Mesothelial cell of epicardium (in vitro differentiated cells): ENCODE measurements at places on chromosomes 16 and 17. TPM values are rescaled to one million over a fixed set of nuclear protein-coding genes. Genes with fewer than 3 reads are reported as not detected.
A peak's percentile ranks its signal among the peaks of the same experiment; 100 is the strongest.

- H3K4me3 ChIP-seq: peak overlapping the region; percentile 69
- peaks cover 52% of the 10 kb centered on the region for H3K4me1 ChIP-seq
- no peaks in the 10 kb centered on the region for H3K36me3 ChIP-seq
- no peaks in the 10 kb centered on the region for H3K27me3 ChIP-seq
- peak overlapping the region; percentile 80 for H3K27ac ChIP-seq
- peak; percentile 66 for DNase-seq
These were observed 52.7 kb downstream of the SREBF1 start for GRCh38 chr17:17783825-17784656.

DNA sequence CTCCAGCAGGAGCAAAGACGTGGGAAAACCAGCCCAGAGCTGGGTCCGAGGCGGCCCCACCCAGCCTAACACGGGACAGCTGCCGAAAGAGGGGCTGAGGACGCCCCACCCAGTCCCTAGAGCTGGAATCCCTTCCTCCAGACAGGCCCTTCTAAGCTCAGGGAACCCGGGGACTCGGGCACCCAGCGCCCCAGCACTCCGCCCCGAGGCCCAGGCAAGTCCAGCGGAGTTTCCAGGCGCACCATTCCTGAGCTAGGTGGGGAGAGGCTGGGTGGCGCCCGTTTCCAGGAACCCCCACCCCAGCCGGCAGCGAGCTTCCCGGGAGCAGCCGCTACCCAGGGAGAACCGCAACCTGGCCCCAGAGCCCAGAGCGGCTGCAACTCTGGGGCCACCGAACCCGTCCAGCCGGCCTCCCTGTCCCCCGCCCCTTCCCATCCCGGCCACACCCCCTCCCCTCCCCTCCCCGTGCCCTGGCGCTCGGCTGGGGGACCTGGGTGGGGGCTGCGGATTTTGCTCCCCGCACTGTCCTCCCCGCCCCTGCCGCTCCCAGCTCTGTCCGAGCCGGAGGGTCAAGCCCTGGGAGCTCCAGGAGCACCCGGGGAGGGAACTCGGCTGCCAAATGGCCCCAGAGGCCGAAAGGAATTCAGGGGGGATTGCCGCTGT is 536 bp downstream of the TMC6 start:
- H3K36me3 ChIP-seq: peaks cover 4% of the 10 kb centered on the region
- DNase-seq: no peak
- peaks cover 27% of the 10 kb centered on the region for H3K4me1 ChIP-seq
- H3K27ac ChIP-seq: peak overlapping the region; percentile 90

GRCh38 chr17:19313746-19314651 is 48.5 kb downstream of the B9D1 start:
- H3K4me1 ChIP-seq: peaks cover 18% of the 10 kb centered on the region
- DNase-seq: no peak
- no peak overlapping the region for H3K4me3 ChIP-seq
- H3K36me3 ChIP-seq: peaks cover 14% of the 10 kb centered on the region

DNA sequence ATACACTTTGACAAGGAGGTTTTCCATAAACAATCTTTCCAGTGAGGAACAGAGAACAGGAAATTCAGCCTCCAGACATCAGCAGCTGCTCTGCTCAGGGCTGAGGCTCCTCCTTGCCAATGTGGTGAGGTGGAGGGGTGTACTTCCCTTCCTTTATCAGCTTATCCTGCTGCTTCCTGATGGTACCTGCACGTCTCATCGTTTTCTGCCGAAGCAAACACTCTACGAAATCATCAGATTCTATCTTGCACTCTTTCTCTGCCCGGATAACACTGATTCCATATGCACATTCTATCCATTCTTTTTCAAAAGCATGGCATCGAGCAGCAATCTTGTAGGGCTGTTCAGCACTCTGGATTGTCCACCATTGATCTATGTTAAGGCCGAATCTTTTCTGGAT is 15.4 kb upstream of the SEZ6 start:
- peaks cover 5% of the 10 kb centered on the region for H3K4me1 ChIP-seq
- H3K36me3 ChIP-seq: no peaks in the 10 kb centered on the region
- H3K27me3 ChIP-seq: peaks cover 94% of the 10 kb centered on the region
- no peak overlapping the region for H3K4me3 ChIP-seq

DNA sequence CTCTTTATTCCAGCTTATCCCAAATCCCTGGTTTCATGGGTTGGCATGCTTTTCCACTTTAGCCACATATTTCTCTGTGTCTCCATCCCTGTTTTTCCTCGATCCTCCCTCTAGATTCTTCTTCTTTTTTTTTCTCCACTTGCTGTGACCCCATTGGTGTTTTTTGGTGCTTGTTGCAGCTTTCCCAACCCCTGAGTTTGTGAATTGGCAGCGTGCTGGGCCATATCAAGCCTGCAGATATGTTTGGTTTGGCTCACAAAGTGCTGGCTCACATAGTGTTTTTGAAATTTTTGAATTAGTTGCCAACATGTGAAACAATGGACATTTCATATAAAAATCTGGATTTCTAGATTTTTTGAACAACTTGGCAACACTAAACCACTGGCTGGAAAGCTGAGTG is 8.8 kb downstream of the GPR139 start:
- no peaks in the 10 kb centered on the region for H3K4me1 ChIP-seq
- H3K36me3 ChIP-seq: no peaks in the 10 kb centered on the region
- peaks cover 30% of the 10 kb centered on the region for H3K27me3 ChIP-seq

DNA sequence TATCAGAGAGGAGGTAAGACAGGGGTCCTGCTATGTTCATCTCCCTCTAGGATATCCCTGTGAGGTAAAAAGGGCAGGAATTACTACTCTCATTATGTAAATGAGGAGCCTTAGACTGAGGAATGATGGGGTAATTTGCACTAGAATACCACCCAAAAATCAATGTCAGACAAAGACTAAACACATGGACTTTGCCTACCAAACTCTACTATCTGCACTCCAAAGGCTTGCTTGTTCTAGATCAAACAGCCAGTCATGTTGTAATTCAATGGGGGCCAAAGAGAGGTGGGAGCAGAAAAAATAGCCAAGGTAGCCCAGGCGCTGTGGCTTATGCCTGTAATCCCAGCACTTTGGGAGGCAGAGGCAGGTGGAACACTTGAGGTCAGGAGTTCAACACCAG is 120.7 kb downstream of the LYRM1 start:
- no peak overlapping the region for H3K4me3 ChIP-seq
- H3K27me3 ChIP-seq: no peaks in the 10 kb centered on the region
- no peak for DNase-seq

DNA sequence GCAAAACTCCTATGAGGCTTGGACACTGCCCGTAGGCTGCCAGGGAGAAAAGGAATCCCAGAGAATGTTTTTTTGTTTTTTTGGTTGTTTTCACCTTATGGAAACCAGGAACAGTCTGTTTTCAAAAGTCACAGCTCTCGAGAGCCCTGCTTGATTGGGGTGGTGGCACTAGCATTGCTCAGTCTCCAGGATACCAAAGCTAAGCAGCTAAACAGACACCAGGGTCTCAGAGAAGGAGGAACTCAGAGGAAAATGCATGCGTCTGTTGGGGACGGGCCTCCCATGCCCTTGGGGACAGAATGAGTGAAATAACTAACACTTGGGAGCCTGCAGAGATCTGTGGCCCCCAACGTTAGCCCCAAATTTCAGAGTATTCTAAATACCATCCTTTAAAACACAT is 178.8 kb downstream of the SOX9 start:
- H3K4me3 ChIP-seq: no peak overlapping the region
- peaks cover 16% of the 10 kb centered on the region for H3K4me1 ChIP-seq
- no peak for DNase-seq
- H3K36me3 ChIP-seq: no peaks in the 10 kb centered on the region

GRCh38 chr16:26777821-26778220 is 288.9 kb upstream of the C16orf82 start:
- no peaks in the 10 kb centered on the region for H3K36me3 ChIP-seq
- DNase-seq: no peak
- no peaks in the 10 kb centered on the region for H3K4me1 ChIP-seq
- H3K27ac ChIP-seq: no peak overlapping the region
- peaks cover 66% of the 10 kb centered on the region for H3K27me3 ChIP-seq
- H3K4me3 ChIP-seq: no peak overlapping the region

GRCh38 chr17:65707780-65708179 is 146.3 kb upstream of the AXIN2 start:
- H3K36me3 ChIP-seq: no peaks in the 10 kb centered on the region
- no peak overlapping the region for H3K4me3 ChIP-seq
- peaks cover 44% of the 10 kb centered on the region for H3K4me1 ChIP-seq

DNA sequence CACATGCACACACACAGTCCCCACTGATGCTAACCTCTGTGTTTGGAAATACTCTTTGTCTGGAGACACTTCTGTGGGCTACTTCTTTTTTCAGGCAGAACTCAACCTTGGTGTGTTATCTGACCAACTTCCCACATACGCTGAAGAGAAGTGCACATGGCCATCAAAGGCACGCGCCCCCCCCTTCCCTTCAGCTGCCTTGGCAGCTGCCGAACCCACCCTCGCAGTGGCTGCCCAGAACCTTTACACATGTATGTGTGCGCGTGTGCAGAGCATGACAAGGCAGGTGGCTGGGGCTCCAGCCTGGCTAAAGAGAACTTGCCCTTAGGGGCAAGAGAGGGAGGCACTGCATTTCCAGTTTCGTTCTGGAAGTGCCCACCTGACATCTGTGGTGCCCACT is 3.9 kb downstream of the RAPGEFL1 start:
- H3K36me3 ChIP-seq: peaks cover under 1% of the 10 kb centered on the region
- no peaks in the 10 kb centered on the region for H3K27me3 ChIP-seq
- H3K27ac ChIP-seq: no peak overlapping the region
- DNase-seq: no peak

DNA sequence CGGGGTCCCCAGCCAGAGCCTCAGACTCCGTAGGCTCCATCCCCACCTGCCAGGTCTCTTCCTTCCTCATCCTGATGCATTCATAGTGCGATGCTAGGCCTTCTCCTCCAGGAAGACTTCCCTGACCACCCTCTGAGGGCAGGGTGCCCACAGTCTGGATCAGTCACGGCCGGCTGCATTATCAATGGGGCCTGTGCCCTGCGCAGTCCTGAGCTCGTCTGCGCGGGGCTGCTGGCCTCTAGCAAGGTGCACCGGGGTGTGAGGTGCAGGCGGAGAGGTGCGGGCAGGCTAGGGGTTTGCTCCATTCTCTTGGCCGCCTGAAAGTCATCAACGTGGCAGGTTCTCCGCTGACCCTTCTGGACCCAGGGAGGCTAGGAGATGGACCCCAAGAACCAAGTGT is 56.9 kb upstream of the ACSF3 start:
- no peaks in the 10 kb centered on the region for H3K36me3 ChIP-seq
- H3K4me1 ChIP-seq: no peaks in the 10 kb centered on the region
- peaks cover 54% of the 10 kb centered on the region for H3K27me3 ChIP-seq

DNA sequence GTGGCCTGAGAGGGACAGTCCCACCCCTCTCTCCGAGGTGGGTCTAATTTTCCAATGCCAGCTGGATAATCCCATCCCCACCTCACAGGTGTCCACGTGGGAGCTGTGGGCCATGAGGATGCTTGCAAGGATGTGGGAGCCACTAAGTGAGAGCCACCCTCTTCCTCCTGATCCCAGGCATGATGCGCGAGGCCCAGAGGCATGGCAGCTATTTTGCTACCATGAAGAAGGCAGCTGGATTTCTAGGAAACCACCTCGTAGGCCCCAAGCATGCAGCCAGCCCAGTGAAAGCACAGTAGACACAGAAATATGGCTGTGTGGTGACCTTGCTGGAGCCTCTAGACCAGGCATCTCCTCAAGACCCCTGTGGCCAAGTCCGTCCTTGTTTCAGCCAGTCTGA is 20.4 kb downstream of the KDM8 start:
- H3K27me3 ChIP-seq: no peaks in the 10 kb centered on the region
- no peaks in the 10 kb centered on the region for H3K36me3 ChIP-seq
- no peak overlapping the region for H3K27ac ChIP-seq
- no peak overlapping the region for H3K4me3 ChIP-seq
- DNase-seq: no peak
- peaks cover 4% of the 10 kb centered on the region for H3K4me1 ChIP-seq

DNA sequence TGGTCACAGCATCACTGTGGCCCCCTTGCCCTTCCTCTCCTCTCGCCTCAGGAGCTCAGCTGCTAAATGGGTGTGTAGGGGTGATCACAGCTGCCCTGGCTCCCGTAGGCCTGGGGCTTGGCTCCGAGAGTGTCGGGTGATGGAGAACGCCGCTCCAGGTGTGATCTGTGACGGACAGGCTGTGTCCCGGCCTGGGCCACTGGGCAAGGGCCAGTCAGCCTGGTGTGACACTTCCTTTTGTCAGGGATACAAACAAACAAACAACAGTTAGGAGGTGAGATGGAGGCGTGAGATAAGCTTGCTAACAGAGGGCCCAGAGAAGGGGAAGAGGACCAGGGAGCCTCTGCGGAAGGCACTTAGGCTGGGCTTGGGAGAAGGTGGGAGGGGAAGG is 2.0 kb downstream of the ADGRG1 start:
- H3K4me3 ChIP-seq: no peak overlapping the region
- H3K27ac ChIP-seq: no peak overlapping the region
- H3K27me3 ChIP-seq: peaks cover 1% of the 10 kb centered on the region

DNA sequence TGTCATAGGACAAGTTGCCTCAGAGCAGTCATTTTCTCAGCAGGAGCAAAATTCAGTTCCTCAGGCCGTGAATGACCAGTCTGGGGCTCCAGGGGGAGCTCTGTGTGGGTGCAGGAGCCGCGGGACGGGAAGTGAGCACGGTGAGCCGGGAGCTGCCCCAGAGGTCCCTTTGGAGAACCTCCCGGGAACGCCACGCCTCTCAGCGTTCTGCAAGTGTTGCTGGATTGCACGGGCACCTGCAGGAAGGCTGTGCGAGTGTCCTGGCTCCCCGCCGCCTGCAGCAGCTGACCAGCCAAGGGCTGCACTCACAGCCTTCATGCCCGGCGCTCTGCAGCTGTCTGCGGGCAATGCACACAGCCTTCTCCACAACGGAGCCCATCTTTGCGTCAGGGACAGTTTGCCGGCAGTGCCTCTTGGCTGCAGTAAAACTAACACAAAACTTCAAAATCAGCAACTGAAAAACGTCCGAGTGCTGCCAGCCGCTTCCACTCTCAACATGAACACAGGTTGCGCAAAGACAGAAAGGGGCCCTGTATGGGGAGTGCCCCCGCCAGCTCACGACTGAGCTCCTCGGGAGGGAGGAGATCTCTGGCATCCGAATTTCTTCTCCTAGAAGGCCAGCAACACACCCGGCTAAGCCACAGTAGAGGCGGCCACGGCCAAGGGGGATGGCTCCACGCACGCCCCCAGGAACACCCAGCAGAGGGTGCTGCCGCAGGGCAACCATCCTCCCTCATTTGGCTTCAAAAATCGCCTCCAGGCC is 16.0 kb downstream of the NDUFAF8 start:
- H3K27me3 ChIP-seq: no peaks in the 10 kb centered on the region
- H3K36me3 ChIP-seq: peaks cover 3% of the 10 kb centered on the region
- no peak overlapping the region for H3K4me3 ChIP-seq
- peak; percentile 65 for DNase-seq

Gene NAA60
- total RNA-seq: 49.7 to 52.2 TPM (median 50.6 TPM) in 3 replicates

Gene ANKRD40CL
- total RNA-seq: not detected in 3 replicates

Gene PHOSPHO1
- total RNA-seq: 0.25 to 0.40 TPM in 2 of 3 replicates, not detected in the other

Gene KRT33A
- total RNA-seq: not detected in 3 replicates

Gene PVALEF
- 0.22 to 0.62 TPM (median 0.47 TPM) in 3 replicates for total RNA-seq

Gene SPIRE2
- total RNA-seq: 4.9 to 6.8 TPM (median 5.5 TPM) in 3 replicates

Gene ITGB4
- total RNA-seq: 112 to 117 TPM (median 116 TPM) in 3 replicates

Gene SHISA6
- total RNA-seq: 0.02 to 0.09 TPM in 2 of 3 replicates, not detected in the other

Gene SNAI3
- 0.29 to 0.69 TPM (median 0.43 TPM) in 3 replicates for total RNA-seq

Gene SOST
- 0.23 to 0.33 TPM (median 0.27 TPM) in 3 replicates for total RNA-seq
